Stimulated activated CD4-positive, alpha-beta T cell treated with anti-CD3 and anti-CD28 coated beads, Interleukin-15, amount 100 ng/mL, for 1 hour (primary cell): ENCODE measurements at places on chromosomes 4 and X.

DNA sequence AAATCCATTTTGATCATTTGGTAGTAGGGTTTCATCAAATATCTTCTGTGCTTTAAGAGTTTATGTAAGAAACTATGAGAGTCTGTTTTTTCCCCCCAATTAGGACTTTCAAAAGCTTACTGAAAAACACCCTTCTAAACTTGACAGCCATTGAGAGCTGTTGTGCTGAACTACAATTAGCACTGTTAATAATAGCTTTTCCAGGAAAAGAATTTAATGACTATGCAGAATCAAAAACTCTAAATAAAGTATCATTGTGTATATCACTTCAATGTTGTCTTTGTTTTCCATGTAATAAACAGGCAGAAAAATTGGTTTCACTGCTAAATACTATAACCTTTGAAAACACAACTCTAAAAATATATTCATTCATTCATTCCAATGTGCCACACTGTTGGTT lies 121.4 kb upstream of the PDE5A start:
- no peak for DNase-seq

GRCh38 chrX:151701531-151701930 lies 6.3 kb downstream of the PRRG3 start:
- no peak for DNase-seq

DNA sequence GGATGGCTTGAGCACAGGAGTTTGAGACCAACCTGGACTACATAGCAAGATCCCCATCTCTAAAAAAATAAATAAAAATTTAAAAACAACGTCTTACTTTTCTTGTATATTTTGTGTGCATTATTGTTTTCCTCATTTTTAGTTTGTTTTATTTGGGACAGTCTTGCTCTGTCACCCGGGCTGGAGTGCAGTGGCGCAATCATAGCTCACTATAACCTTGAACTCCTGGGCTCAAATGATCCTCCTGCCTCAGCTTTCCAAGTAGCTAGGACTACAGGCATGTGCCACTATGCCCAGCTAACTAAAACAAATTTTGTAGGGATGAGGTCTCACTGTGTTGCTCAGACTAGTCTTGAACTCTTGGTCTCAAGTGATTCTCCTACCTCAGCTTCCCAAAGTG lies 9.5 kb upstream of the SMIM14 start:
- no peak for DNase-seq

GRCh38 chr4:17385403-17385802 lies 126.5 kb downstream of the QDPR start:
- no peak for DNase-seq

- DNase-seq = no peak
These were observed 32.3 kb downstream of the BCOR start for GRCh38 chrX:40065296-40066046.

- DNase-seq = no peak
These were observed 2.8 kb upstream of the AMTN start for GRCh38 chr4:70515367-70516250.

DNA sequence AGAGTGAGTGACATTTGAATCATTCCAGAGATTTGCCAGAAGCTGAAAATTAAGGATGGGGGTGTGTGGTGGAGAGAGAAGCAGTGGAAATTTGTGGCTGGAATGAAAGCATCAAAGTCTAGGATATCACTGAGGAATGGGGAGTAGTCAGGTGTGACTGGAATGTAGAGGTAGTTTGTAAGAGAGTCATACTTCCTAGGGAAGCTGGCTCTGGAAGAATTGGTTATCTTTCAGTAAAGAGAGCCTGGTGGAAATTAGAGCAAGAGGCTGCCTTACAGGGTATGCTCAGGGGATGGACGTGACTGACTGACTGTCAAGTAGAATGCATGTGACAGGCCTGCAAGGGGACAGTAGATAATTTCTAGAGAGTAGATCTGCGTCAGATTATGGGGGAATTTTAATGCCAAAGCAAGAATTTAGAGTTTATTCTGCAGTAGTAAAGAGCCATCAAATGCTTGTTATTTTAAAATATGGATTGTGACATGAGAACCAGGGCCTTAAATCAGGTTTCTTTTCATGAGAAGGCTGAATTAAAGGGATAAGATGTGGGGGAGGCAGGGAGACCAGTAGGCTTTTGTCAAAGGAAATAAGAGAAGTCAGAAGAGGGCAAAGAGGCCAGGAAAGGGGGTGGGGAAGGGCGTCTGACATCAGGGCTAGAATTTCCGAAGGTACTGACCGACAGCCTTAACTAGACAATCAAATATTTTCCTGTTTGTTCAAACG lies 109.9 kb downstream of the AFF1 start:
- no peak for DNase-seq

- DNase-seq = peak; percentile 40
These were observed 68.0 kb downstream of the NOCT start for GRCh38 chr4:139083607-139083955.

DNA sequence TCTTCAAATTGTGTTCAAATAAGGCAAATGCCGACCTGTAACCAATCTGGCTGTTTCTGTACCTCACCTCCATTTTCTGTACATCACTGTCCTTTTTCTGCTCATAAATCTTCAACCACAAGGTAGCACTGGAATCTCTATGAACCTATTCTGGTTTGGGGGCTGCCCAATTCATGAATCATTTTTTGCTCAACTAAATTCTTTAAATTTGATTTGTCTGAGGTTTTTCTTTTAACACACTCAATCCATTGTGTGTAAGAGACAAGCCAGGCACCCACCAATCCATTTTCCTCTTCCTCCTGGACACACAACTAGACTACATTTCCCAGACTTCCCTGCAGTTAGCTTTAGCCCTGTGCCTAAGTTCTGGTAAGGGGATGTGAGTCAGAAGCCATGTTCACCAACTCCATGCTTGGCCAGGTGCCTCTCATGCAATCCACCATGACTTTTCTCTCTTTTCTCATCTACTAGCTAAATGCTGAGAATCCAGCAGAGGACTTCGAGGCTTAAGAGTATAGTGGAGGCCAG lies 193.2 kb upstream of the KLF3 start:
- no peak for DNase-seq

- no peak for DNase-seq
These were observed 350.0 kb upstream of the CTSO start for GRCh38 chr4:156303708-156304107.

- no peak for DNase-seq
These were observed 294.9 kb upstream of the TBX22 start for GRCh38 chrX:79719568-79720231.

- no peak for DNase-seq
These were observed 58.2 kb upstream of the C4orf50 start for GRCh38 chr4:6076391-6076790.

DNA sequence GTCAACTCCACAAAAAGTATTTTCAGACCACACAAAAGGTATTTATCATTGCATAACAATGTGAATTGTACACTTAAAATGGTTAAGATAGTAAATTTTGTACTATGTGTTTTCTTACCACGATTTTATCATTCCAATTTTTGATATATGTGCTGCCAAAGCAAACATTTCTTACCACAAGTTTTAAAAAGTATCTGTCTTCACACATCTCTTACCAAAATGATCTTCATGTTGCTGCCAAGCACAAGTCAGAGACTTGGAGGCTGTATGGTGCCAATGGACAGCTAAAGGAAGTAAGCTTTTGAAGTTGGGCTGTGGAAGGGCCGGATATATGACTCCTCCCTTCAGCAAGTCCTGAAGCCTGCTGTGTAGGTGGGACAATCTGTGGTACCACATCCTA lies 67.9 kb downstream of the TMLHE start:
- no peak for DNase-seq

- DNase-seq = no peak
These were observed 1.9 kb downstream of the PPARGC1A start for GRCh38 chr4:23887989-23888388.

- DNase-seq = no peak
These were observed 348.7 kb downstream of the MAPK10 start for GRCh38 chr4:86011117-86011516.

- no peak for DNase-seq
These were observed 42.4 kb upstream of the RPA4 start for GRCh38 chrX:96841325-96841724.

DNA sequence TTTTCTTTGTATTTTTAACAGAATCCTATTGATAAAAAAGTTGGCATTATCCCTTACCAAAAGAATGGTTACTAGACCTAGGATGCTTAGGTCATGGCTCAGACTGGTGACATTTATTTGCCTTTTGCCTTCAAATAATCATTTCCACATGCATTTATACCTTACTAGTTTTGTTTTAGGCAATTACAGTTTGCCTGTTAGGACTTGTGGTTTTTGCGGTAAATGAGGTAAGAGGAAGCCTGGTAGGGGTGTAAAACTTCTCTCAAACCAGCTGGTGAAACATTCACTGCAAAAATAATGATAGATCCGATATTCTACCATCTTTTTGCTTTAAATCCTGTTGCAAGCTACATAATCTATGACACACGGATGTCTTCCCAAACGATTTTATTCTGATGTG lies 12.1 kb downstream of the LAMP2 start:
- no peak for DNase-seq

DNA sequence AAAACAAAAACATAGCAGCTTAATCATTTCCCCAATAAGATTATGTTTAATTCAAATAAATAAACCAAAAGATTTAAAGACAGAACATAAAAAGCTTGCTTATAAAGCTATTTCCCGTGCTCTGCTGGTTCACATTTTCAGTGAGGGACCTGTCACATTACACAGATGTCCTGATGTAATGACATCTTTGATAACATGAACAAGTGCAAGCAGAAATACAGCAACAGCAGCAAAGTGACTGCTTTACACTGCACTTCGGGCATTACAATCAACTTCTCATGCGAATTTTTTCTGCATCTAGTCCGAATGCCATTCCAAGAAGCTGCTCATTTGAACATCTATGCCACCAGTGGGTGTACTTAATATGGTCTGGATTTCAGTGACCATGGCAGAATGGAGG lies 940.3 kb upstream of the IGFBP7 start:
- DNase-seq = no peak

DNA sequence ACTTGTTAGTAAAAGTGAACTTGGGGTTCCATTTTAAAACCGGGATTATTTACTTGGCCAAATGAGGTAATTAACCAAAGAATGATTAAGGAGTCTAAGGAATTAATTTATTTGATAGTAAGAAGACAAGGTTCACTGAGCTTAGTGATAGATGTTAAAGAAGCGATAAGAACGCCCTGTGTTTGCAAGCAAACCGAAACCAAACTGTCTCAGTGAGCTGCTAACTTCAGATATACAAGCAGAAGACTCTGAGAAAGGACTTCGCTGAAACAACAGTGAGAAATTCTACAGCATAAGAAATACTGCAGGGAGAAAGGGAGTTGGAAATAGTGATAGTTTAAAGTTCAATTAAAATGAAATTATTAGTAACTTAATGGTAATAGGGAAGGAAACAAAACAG lies 37.6 kb upstream of the SHISA3 start:
- DNase-seq = no peak

DNA sequence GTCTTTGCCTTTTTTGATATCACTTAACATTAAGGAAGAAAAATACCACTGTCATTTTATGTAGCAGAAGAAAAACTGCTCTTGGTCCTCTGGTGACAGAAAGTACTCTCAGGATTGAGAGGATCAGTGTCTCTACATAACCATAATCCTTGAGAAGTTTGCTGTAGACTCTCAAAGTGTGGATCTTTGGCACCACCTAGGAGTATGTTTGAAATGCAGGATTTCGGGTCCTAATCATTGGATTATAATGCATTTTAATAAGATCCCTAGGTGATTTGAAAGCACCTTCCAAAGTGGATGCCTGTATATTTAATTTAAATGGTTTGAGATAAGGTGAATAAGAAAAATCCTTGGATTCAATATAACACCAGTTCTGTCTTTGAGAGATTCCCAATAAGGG lies 23.2 kb downstream of the MOB1B start:
- DNase-seq = no peak

- no peak for DNase-seq
These were observed 56.4 kb downstream of the DCX start for GRCh38 chrX:111355523-111356115.

DNA sequence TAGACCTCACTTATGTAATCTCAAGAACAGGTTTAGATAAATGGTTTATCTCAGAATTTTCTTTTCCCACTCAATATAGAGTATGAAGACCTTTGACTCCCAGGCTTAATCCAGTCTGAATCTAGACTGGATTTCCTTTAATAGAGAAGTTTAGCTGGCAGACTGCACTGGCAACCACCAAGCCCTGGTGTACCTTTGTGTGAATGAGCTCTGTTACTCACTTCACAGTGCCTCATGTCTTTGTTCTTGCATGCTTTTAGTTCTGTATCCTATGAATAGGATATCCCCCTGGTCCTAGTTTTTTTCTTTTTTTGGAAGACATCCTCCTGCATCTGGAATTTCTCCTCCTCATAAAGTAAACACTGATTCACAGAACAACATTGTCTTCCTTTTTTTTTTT lies 53.2 kb upstream of the MCUB start:
- DNase-seq = no peak

GRCh38 chr4:3366893-3367775 lies 74.3 kb downstream of the RGS12 start:
- no peak for DNase-seq

GRCh38 chr4:135741583-135741982 lies 1540.0 kb upstream of the PABPC4L start:
- no peak for DNase-seq

DNA sequence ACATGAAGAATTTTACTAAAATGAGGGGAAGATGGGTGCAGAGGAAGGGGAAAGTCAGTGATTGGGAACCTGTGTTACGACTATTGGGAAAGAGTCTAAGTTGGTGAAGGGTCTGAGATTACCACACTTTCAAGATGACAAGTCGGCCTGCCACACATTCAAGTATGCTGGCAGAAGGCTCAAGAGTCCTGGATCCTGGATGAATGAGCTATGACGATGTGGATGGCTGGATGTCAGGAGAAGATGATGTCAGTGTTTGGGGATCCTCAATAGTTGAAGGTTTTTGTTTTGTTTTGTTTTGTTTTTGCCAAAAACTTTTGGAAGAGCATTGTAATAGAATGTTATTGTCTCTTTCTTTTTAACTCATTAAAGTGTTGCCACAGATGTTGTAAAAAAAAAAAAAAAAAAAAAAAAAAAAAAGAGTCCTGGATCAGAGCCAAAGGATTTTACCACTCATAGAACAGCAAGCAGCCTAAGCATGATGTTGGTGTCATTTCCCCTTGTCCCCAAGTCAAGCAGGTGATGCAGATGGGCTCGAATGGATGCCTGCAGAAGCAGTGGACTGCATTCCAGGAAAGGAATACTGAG lies 120.6 kb downstream of the REELD1 start:
- DNase-seq = no peak

DNA sequence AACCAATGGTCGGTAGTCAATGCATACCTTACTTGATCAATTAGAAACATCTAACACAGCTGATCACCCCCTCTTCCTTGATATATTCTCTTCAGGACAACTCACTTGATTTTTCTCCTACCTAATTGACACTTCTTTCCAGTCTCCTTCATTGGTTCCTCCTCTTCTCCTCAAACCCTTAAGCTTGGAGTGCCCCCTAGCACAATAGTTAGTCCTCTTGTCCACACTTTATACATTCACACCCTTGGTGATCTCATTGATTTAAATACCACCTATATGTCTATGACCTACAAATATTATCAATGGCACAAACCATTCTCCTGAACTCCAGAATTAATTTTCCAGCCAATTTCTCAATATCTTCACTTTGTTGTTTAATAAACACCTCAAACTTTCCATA lies 724.0 kb downstream of the ADGRL3 start:
- no peak for DNase-seq
